A549 treated with Hydrocortisone at 1 μM for 4 hours (cell line): ENCODE measurements at places on chromosomes 5 and 9. TPM values are rescaled to one million over a fixed set of nuclear protein-coding genes. Genes with fewer than 3 reads are reported as not detected.

FBXO38 gene
- 13.7 to 26.6 TPM (median 18.5 TPM) in 5 replicates for total RNA-seq

BTNL8 gene
- total RNA-seq = not detected in 5 replicates

ITGA2 gene
- total RNA-seq = 9.3 to 15.7 TPM (median 11.8 TPM) in 5 replicates

MRRF gene
- 61.5 to 76.3 TPM (median 69.0 TPM) in 5 replicates for total RNA-seq

ACER2 gene
- total RNA-seq = 2.3 to 3.4 TPM (median 2.9 TPM) in 5 replicates

MZB1 gene
- 0.13 TPM in 1 of 5 replicates, not detected in the others for total RNA-seq

CCIN gene
- total RNA-seq = 0.06 TPM in 1 of 5 replicates, not detected in the others

PHYHD1 gene
- total RNA-seq = 0.22 to 0.27 TPM (median 0.24 TPM) in 4 of 5 replicates, not detected in the other
